ENCODE measurements at places on chromosomes 12 and 14.

DNA sequence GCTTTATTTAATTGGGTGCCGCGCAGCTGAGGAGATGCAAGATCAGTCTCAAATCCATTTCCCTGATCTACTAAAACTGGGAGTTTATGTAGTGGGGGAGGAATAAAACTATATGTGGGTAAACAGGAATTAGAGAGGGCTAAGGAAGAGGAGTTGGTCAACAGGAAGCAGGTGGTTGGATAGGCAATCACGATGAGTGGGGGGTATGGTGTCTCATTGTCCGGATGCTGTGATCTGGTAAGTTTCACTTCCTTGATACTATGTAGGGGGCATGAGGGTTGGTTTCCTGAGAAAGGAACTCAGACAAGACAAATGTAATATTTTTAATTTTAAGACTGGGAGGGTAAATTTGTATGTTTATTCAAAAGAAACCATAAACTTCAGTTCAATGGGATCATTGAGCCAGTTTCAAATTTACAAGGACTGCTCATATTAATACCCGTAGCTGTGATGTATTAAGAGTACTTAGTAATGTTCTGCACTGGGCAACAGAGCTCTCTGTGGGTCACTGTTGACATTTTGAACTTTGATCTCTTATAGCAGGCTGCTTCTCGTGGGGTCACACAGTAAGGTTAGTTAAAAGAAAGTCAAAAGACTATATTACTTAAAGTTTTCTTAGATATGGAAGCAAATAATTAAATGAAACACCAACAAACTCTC is 786.2 kb upstream of the FBXO33 start:
- no peak for DNase-seq

- DNase-seq = no peak
These were observed 85.0 kb downstream of the KICS2 start for GRCh38 chr12:64137117-64137516.

GRCh38 chr12:52942066-52942900 is 6.6 kb upstream of the KRT18 start:
- no peak for DNase-seq

GRCh38 chr12:131535779-131536178 is 175.1 kb upstream of the SFSWAP start:
- no peak for DNase-seq

DNA sequence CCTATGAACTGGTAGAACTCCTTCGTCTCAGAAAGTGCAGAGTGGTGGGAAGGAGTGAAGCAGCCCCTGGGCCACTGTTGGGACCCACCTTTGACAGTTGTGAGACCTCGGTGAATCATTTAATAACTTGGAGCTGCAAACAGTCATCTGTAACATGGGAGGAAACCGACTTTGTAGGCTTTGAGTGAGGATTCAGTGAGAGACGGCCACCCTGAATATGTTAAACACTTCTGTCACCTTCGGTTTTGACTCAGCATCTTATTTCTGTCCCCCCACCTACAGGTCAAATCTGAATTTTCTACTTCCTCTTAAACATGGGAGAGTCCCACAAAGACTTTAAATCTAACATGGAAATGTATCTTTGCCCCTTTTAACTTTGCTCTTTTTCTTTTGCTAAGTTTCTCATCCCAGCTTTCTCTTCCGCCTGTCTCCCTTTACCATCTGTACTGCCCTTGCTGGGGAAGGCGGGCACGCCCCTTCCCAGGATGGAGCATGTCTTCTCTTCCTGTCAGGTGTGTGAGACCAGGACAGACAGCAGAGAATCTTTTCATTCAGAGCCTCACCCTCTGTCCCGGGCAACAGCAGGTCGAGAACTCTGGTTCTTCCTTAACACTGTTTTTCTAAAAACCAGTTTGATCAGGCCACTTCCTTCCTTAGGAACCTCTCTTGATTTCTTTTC is 37.1 kb downstream of the ZC3H14 start:
- no peak for DNase-seq

DNA sequence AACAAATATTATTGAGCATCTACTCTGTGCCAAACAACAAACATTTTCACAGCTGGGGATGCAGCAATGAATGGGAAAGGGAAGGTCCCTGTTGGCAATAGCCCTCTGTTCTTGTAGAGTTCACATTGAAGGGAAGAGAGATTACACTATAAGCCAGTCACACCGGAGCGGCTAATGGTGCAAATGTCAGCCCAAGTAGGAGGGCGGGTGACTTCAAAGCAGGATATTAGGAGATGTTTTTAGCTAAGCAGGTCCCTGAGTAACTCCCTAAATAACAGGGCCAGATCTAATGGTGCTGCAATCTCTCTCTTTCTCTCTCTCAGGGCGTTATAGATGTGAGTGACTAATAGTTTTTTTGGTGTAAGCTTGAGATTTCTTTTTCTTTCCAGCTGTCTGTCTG is 30.7 kb downstream of the FLVCR2 start:
- no peak for DNase-seq

GRCh38 chr12:74584483-74585062 is 46.9 kb downstream of the ATXN7L3B start:
- no peak for DNase-seq

GRCh38 chr12:81128930-81129554 is 51.2 kb downstream of the ACSS3 start:
- no peak for DNase-seq
